NCI-H2029 treated with DMSO at 0.1 percent for 48 hours (cell line): ENCODE measurements at places on chromosomes 3 and 15.

- no peak for DNase-seq
Observed at GRCh38 chr3:116440196-116440595, 5.1 kb downstream of the LSAMP start.

GRCh38 chr15:58465070-58465469, 33.3 kb downstream of the LIPC start:
- no peak for DNase-seq

DNA sequence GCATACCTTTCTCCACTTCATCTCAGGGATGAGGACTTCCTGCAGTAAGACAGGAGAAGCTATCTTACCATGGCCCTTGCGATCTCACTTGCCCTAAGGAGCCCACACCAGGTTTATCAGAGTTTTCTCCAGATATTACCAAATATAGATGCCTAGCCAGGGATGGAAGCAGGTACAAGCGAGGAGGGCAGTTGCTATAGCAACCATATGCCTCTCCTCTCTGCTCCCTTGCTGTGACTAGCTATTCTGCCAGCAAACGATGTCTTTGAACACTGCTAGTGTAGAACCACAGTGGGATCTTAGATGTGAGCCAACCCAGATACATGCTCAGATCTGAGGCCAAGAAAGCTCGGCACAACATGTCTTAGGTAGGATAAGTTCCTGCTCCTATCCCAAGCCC, 33.9 kb downstream of the GRAMD2A start:
- no peak for DNase-seq

DNA sequence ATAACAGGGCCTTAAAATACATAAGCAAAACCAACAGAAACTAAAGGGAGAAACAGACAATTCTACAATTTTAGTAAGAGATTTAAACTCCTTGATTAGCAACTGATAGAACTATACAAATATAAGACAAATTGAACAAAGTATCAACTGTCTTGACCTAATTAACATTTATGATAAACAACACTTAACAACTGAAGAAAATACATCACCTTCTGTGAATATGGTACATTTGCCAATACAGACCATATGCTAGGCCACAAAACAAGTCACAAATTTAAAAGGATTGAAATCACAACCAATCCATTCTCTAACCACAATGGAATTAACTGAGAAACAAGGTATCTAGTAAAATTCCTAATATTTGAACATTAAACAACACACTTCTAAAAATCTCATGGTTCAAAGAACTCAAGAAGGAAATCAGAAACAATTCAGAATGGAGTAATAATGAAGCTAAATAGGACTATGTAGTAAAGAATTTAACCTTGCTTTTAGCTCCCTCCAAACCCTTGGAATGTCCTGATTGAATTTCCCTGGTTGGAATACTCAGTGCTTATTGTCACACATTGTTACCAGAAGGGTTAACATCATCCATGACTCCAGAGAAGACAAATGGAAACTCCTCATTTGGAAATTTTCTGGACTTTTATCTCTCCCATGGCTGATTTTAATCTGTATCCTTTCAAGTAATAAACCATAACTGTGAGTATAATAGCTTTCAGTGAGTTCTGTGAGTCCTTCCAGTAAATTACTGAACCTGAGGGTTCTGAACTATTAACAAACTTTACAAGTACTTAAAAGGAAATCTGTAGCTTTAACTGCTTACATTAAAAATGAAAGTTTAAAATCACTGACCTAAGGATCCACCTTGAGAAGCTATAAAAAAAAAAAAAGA, 88.8 kb downstream of the DLG1 start:
- no peak for DNase-seq

DNA sequence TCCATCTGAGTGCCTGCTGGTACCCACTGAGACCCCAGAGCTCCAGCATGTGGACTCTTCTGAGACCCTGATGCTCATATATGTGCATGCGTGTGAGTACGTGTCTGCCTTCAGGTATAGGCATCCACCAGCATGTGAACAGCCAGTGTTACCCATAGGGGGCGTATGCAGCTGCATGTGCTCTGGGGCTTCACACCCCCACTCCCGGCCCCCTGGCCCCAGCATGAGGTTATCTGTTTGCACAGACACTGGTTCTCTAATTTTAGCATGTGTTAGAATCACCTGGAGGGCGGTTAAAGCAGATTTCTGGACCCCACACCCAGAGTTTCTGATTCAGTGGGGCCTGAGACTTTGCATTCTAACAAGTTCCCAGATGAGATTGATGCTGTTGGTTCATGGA, 824 bp upstream of the CILP start:
- no peak for DNase-seq

DNA sequence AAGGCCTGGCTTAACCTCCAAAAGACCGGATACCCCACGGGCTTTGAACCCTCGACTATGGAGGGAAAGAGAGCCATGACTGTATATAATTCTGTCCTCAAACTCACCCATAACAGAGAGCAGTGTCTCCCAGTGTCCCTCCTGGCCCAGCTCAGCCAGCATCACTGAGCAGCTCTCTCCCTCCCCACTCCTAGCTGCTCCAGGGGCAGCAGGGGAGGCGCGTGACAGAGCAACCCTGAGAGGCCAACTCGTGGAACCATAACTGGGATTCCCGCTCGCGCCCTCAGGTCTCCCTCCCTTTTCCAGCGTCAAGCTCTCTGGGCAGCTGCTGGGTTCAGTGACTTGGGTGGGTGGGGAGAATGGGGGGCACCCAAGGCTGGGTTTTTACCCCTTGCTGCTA, 561 bp upstream of the CPLX3 start:
- DNase-seq, result no peak
